Hepatocyte (in vitro differentiated cells): ENCODE measurements at places on chromosomes 16 and 17.

- no peak for DNase-seq
These were observed 226.8 kb upstream of the DYNLRB2 start for GRCh38 chr16:80314042-80314441.

DNA sequence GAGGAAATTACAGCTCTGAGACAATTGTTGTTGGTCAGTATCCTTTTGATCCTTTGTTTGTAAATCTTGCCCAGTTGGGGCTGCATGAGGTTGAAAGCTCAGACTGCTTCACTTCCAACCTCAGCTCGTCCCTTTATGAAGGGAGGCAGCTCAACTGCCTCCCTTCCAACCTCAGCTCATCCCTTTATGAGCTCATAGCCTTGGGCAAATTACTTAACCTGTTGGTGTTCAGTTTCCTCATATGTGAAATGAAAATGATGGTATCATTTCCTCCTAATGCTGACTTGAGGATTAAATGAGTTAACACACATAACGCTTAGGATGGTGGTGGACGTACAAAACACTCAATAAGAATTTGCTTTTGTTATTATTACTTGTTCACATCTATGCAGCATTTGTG, 265.1 kb downstream of the CDH13 start:
- DNase-seq, result no peak

- no peak for DNase-seq
These were observed 663 bp downstream of the SSTR5 start for GRCh38 chr16:1073262-1073558.

- no peak for DNase-seq
These were observed 13.1 kb upstream of the SP2 start for GRCh38 chr17:47882695-47883588.

- DNase-seq, result peak; percentile 25
These were observed 71.8 kb downstream of the PRKCA start for GRCh38 chr17:66373944-66374817.

DNA sequence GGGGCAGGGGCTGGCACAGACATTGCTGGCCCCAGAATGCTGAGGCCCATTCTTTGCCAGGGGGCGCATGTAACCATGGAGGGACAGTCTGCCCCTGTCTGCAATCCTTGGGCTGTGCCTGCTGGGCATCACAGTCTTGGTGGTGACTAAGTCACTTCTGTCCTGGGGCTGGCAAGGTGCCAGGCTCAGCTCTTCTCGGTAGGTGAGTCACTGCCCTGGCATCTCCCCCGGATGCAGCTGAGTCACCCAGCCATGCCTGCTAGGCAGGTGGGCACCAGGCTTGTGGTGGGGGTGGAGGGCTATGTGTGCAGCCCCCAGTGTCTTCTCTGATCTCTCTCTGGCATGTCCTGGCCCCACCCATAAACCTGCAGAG, 5.6 kb downstream of the RARA start:
- peak; percentile 85 for DNase-seq

GRCh38 chr17:29016345-29017210, 10.7 kb upstream of the SEZ6 start:
- no peak for DNase-seq

DNA sequence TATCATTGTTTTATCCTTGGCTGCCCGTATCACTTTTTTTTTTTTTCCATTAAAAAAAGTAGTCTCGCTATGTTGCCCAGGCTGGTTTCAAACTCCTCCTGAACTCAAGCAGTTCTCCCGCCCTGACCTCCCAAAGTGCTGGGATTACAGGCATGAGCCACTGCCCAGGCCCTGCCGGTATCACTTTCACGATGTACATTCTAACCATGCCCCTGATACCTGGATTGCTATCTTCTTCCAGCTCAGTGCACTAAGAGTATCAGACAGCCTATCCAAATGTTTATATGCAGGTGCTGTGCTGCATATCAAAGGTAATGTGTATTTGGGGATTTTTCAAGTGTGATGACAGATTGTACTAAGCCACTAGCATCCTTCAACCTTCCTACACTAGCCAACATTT, 14.2 kb downstream of the MOSMO start:
- no peak for DNase-seq

GRCh38 chr17:80848449-80849102, 143.1 kb upstream of the CHMP6 start:
- no peak for DNase-seq

DNA sequence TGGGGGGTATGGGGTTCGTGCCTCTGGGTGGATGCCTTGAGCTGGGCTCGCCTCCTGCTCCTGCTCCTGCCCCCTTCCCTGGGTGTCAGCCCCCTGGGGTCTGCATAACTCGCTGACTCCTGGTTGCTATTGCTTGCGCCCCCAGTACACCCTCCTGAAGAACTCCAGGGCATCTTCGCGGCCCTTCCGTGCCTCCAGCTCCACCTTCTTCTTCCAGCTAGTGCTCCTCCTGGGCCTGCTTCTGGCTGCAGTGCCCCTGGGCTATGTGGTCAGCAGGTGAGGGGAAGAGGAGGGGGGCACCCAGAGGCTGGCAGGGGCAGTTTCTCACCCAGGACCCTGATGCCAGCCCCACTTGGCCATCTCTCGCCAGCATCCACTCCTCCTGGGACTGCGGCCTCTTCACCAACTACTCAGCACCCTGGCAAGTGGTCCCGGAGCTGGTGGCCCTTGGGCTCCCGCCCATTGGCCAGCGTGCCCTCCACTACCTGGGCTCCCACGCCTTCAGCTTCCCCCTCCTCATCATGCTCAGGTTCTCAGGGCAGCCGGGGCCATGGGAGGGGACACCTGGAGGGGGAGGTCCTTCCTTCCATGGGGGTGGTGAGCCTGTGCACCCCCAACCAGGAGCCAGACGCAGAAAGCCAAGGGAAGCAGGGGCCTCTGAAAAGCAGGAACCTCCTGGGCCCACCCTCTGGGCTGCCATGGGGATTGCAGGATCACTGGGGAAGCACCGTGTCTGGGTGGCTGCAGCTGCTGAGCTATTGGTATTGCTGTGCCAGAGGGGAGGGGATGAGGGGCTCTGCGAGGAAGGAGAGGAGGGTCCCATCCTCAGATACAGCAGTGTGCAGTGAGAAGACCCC, 7.8 kb upstream of the C17orf99 start:
- DNase-seq, result no peak

DNA sequence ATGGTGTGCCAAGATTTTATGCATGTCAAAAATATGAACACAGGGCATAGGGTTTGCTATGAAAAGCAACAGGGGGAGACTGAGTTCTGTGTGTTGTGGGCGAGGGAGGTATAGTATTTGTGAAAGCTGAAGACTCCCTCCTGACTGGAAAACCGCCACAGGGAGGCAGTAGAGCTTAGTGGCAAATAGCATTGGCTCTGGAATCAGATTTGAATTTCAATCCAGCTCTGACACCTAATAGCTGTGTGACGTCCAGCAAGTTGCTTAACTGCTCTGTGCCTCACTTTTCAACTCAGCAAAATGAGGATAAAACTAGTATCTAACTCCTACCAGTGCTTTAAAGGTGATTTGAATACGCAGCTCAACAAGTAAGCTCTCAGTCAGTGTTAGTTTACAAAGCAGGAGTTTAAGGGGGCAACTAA, 22.0 kb downstream of the KPNA2 start:
- no peak for DNase-seq

- DNase-seq, result no peak
These were observed 119.1 kb downstream of the CCDC182 start for GRCh38 chr17:57625957-57626356.

- peak; percentile 39 for DNase-seq
These were observed 3.9 kb upstream of the SOX9 start for GRCh38 chr17:72116661-72117521.

DNA sequence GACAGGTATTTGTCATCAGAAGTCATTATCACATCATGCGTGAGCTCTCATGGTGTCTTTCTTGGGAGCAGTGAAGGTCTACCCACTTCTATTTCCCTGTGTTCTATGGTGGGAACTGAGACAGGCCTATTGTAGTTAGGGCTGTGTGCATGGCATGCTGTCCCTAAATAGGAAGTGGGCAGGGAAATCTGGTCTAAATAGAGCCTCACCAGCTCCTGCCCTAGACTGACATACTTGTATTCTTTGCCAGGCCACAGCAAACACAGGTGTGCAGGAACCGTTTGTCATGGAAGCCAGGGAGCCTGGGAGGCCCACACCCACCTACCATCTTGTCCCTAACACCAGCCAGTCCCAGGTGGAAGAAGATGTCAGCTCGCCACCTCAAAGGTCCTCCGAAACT, 10.1 kb downstream of the SLC7A6 start:
- DNase-seq, result no peak

DNA sequence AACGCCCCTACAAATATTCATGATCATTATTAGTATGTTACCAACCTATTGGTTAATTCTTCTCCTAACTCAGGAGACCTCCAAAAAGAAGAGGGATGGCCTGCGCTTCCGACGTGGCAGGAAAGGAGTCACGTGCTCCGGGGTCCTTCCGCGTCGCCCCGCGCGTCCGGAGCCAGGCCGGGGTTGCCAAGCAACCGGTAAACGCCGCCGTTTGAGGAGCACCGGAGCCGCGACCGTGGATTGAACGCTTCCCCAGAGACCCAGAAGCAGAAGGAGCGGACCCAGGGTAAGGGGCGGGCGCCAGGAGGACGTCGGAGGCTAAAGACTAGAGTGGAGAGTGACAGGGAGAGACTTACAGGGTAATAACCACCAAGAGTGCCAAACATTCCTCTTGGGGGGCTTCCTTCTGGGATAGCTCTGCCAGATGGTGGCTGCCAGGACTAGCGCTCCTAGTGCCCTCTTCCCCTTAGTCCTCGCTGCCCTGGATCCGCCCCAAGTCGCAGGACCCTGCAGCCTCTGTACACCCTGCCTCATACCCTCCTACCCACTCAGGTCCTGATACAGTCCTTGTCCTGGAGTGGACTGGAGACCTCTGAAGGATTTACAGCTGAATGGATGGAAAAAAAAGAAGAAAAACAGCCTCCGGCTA, at the start of gene DNAI2:
Gene DNAI2 (plus strand): TSS at position 175 of the 649 bp plus-strand sequence. CDS start 7,584 bp downstream, outside the sequence.
- no peak for DNase-seq

DNA sequence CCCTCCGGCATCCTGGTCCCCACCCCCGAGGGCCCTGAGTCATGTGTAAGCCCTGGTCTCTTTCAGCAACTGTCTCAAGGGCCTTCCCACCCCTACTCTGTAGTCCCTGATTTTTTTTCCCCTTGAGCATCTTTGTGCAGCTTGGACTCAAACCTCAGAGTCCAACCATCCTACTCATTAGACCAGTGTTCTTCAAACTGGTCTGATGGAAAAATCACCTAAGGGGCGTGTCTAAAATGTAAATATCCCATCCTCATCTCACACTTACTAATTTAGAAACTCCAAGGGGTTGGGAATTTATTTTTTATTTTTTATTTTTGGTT, 624 bp downstream of the G6PC3 start:
- DNase-seq, result no peak

DNA sequence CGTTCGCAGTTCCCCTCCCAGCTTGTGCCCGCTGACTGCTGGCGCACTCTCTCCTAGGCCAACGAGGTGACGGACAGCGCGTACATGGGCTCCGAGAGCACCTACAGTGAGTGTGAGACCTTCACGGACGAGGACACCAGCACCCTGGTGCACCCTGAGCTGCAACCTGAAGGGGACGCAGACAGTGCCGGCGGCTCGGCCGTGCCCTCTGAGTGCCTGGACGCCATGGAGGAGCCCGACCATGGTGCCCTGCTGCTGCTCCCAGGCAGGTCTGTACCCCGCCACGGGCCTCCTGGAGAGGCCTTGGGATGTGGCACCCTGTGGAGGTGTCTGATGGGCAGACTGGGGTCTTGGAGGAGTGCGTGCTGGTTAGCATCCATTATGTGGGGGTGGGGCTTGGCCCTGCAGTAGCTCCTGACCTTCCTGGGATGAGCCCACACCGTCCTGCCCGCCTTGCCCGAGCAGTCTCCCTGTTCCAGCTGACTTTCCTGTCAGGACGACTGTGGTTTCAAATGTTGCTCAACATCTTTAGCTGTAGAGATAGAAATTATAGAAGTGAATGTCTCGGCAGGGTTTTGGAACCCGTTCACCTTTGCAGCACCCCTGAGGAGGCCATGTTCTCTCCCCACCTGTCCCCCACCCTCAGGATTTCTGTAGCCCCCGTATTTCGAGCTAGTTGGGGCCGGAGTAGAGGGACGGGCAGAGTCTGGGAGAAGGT, 44.9 kb upstream of the CAPN15 start:
- no peak for DNase-seq

DNA sequence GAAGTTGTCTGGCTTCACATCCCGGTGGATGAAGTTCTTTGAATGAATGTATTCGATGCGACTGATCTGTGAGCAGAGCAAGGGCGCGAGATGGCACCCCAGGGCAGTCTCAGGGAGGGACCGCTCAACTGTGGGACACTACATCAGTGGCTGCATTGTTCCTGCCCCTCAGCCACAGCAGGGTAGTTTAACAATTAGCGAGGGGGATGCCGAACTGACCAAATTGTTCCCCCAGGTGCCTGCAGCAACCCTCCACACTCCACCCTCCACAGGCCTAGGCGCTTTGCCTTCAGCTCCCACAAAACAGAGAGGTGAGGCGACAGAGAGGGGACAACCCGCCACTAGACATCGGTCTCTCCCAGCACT, 20.3 kb downstream of the CSNK1D start:
- DNase-seq, result no peak

GRCh38 chr16:68490358-68490757, 42.0 kb upstream of the SMPD3 start:
- DNase-seq, result no peak

- no peak for DNase-seq
These were observed 29.6 kb downstream of the XPO6 start for GRCh38 chr16:28182183-28182582.

- no peak for DNase-seq
These were observed 22.4 kb upstream of the SHISA9 start for GRCh38 chr16:12878973-12879372.

DNA sequence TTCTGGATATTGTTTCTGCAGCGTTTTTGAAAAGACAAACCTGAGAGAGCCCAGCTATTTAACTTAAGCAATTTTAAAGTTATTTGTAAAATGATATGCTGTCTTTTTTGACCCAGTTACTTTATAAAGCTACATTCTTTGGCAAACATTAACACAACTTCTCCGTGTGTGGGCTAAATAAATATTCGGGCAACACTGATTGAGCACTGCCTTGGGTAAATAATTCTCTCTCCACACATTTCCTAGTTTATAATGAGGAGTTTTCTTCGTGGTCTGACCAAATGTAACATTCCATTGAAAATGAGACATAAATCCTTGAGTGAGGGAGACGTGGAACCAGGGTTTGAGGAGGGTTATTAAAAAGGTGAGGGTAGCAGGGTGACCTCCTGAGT, 142.8 kb downstream of the WWOX start:
- no peak for DNase-seq

DNA sequence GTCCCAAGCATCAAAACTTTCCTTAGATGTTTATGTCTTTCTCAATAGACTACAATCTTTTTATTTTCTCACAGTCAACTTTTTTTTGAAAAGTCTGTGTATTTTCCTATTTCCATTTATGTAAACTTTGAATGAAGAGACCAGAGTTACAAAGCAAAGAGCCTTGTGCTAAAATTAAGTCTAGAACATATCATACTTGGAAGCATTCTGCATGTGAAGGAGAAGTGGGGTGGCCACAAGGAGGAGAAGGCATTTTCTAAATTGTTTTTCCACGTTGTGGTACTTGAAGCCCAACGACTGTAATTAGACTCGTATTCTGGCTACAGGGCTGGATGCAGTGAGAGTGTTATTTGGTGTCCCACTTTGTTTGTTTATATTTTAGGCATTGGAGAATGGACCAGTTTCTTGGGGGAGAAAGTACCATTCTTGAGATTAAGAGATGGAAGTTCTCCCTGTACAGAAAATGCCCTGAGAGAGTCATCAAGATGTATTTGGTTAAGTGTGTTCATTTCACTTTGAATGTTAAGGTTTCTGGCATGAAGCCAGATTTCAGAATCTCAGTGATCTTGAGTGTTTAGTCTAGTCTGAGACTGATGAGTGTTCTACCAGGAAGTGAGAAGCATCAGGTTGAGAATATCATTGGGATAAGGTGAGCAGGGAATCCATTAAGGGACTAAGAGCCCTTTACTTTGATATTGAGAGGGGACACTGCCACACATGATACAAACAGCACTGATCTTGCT, 71.6 kb downstream of the MAP2K6 start:
- DNase-seq, result no peak
